ENCODE measurements at places on chromosomes 3 and 15. TPM values are rescaled to one million over a fixed set of nuclear protein-coding genes. Genes with fewer than 3 reads are reported as not detected.
A peak's percentile ranks its signal among the peaks of the same experiment; 100 is the strongest.

C3orf20 gene
- total RNA-seq: not detected

BTBD1 gene
- total RNA-seq: 71.9 TPM

GABPB1 gene
- total RNA-seq: 45.1 TPM

GLT8D1 gene
- 41.1 TPM for total RNA-seq

NR2E3 gene
- not detected for total RNA-seq

OR5K1 gene
- not detected for total RNA-seq

DNA sequence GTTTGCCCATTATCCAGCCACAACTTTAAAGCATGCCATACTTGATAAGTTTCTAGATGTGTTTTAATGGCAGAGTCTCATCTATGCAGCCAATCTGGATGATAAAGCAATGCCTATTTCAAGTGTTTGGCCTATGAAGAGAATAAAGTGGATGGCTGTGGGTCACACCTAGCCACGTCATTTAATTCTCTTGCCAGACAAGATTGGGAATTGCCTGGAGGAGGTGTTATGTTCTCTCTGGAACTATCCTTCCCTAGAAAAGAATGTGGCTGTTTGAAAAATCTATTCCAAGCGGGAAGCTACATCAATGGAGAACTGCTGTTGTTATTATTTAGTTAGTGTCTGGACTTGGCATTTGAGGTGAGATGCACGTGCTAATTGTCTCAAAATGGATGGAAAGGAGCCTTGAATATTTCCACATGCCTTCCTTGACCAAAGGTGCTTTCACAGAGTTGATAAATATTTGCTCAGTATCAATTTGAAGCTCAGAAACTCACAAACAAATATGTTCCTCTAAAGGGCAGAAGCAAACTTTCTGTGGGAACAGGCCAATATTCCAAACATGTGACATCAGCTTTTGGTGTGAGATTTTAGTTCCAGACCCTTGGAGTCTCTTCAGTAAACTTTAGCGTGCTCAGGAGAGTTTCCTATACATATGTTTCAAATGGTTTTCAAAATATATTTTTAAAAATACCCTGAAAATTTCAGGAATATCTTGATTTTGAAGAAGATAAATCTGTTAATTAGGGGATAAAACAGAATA lies 510.6 kb upstream of the SGO1 start:
- no peak for DNase-seq

- no peak for DNase-seq
Observed at GRCh38 chr3:55965776-55966175, 478.7 kb upstream of the WNT5A start.

DNA sequence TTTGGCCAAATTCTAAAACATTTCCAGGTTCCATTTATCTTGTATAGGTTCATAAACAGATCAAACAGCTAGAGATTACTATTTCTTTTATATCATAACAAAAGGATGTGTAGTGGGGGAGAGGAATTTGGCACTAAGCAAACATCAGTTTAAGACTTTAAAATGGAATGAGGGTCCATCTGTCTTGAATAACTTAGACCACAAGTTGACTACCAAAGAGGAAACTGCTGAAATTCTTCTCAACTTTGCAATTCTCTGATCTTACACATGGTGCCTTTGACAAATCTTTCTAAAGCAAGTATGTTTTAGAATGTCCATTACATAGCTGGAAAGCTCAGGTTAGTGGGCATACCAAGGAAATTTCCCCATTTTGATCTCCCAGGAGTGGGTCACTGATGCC lies 140.5 kb upstream of the ADAMTS9 start:
- no peak for DNase-seq

- no peak for DNase-seq
Observed at GRCh38 chr3:141737093-141737492, 1.0 kb upstream of the RNF7 start.

GRCh38 chr3:72634128-72634527 lies 214.1 kb downstream of the SHQ1 start:
- DNase-seq: no peak

GRCh38 chr3:112090887-112091586 lies 4.8 kb downstream of the C3orf52 start:
- DNase-seq: no peak

DNA sequence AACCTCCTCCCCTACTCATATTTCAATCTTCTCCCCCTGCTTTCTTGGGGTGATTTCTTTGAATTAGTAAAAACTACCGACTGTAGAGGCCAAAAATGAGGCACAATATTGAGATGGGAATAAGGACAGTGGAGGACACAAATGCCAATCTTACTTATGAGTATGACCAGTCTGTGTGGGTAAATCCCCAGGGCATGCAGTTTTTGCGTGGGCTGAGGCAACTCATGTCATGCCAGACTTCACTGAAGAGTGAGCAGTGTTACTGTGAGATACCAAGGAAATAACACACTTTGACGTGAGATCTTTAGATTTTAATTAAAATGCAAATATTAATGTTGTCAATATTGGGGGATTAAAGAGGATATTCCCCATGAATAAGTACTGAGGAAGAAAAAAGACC lies 254.3 kb upstream of the ICE2 start:
- DNase-seq: no peak

GRCh38 chr15:87764461-87765240 lies 491.9 kb downstream of the NTRK3 start:
- no peak for DNase-seq

DNA sequence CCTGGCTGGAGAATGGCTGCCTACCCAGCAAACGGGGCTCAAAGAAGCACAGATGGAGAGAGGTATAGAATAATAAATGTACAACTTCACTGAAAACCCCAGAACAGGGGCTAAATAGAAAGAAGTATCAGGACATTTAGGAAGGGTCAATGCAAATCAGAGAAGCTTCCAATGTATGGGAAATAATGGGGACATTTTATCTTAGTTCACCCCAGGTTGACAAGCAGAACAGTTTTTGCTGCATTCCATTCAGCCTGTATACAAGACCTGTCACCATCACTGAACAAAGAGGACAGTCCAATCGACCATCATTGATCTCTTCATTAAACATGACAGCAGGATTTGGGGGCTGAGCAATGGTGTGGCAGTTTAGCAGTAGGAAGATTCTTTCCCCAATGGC lies 68.1 kb downstream of the MYH15 start:
- no peak for DNase-seq

DNA sequence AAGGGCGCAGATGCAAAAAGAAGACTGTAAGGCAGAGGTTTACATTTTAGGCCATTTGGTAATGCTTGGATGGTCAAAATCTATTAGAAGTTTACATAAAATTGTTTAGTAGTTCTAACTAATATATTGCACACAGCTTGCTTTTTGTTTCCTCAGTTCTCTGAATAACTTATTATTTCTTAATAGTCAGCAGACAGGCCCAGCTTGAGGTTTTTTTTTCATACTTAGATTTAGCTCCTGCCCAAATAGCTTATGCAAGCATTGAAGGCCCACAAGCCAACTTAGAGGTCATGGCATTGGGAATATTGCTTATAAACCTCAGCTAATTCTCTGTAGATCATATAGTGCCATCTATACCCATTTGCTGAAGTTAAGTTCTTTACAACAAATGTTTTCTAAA lies 172.5 kb downstream of the RAP2B start:
- no peak for DNase-seq

- no peak for DNase-seq
Observed at GRCh38 chr3:14413381-14414071, 11.1 kb downstream of the SLC6A6 start.

- no peak for DNase-seq
Observed at GRCh38 chr3:197168063-197168462, 130.3 kb downstream of the DLG1 start.

DNA sequence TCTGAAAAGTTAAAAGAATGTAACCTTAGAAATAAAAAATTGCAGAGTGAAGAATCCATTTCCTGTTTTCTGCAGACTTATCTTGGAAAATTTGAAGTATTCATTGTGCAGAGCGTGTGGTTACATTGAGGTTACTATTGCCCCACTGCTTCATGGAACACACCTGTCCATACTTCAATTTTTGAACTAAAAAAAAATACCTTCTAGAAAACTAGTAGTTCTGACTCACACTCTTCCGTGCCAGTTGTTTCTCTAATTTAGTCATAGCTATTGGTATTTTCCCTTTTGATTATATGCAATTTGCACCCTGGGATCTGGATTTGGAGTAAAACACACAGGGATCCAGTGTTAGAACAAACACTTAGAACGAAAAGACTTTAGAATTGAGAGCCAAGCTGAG lies 111.8 kb upstream of the LYSMD4 start:
- DNase-seq: no peak

GRCh38 chr3:43288366-43288765 lies 2.0 kb downstream of the SNRK start:
- DNase-seq: no peak

DNA sequence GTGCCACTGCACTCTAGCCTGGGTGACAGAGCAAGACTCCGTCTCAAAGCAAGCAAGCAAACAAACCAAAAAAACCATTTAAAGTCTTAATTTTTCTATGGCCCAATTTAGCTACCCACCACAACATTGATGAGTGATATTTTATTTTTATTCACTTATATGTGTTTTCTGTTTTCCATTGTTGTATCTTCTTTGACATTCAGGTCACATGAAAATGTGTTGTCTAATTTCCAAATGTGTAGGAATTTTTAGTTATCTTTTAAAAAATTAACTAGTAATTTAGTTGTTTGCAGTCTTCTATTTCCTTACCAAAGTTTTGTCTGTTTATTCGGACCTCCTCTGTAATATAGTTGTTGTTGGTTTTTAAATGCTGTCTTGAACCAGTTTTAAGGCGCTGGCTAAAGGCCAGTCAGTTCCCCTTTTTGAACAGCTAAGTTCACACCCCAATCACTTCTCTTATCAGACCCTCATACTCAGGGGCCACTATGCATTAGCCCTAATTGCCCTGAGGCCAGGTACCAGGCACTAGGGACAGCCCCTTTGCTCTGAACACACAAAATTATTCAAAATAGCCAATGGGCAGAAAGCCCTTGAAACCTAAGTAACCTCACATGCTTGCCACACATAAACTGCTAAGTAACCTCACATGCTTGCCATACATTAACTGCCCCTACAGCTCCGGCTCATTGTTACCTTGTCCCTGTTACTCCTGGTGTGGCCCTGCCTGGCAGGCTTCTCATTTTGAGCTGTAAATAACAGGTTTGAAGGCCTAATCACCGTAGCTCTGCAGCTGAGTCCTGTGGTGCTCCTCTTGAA lies 4.3 kb upstream of the CCR4 start:
- no peak for DNase-seq

GRCh38 chr3:70973558-70973957 lies 610.0 kb downstream of the FOXP1 start:
- no peak for DNase-seq

GRCh38 chr3:80771085-80771484 lies 990.4 kb downstream of the GBE1 start:
- peak; percentile 66 for DNase-seq

GRCh38 chr3:154018100-154018696 lies 103.0 kb upstream of the ARHGEF26 start:
- no peak for DNase-seq

DNA sequence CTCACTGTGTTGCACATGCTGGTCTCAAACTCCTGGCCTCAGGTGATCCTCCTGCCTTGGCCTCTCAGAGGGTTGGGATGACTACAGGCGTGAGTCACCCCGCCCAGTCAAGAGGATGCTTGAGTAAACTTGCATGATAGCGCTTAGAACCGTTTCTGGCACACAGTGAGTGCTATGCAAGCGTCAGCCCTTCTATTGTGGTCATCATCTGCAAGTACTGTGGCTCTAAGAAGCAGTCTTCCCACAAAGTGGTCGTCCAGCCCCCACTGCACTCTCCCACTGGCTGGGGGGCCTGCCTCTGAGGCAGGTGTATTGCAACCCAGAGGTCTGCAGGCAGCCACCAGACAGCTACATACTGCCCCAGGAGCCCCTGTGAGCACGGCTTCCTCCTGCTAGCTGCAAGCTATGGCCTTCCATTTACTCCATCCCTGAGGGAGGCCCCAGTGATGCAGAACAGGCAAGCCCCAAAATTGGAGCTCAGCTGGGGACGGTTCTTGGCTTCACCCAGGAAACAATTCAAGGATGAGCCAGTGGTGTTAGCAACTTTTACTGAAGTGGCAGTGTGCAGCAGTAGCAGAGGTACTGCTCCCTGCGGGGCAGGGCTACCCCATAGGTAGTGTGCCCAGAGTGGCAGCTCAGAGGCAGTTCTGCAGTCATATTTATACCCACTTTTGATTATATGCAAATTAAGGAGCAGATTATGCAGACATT lies 95.4 kb downstream of the LSM3 start:
- no peak for DNase-seq

GRCh38 chr3:133661454-133662277 lies at the start of gene TOPBP1:
Gene TOPBP1 (minus strand): TSS chr3:133661941. CDS start chr3:133661127, 814 bp downstream.
- DNase-seq: peak; percentile 91

GRCh38 chr3:30449290-30449632 lies 157.1 kb upstream of the TGFBR2 start:
- DNase-seq: no peak

GRCh38 chr3:32414522-32415202 lies 23.0 kb downstream of the CMTM7 start:
- no peak for DNase-seq

DNA sequence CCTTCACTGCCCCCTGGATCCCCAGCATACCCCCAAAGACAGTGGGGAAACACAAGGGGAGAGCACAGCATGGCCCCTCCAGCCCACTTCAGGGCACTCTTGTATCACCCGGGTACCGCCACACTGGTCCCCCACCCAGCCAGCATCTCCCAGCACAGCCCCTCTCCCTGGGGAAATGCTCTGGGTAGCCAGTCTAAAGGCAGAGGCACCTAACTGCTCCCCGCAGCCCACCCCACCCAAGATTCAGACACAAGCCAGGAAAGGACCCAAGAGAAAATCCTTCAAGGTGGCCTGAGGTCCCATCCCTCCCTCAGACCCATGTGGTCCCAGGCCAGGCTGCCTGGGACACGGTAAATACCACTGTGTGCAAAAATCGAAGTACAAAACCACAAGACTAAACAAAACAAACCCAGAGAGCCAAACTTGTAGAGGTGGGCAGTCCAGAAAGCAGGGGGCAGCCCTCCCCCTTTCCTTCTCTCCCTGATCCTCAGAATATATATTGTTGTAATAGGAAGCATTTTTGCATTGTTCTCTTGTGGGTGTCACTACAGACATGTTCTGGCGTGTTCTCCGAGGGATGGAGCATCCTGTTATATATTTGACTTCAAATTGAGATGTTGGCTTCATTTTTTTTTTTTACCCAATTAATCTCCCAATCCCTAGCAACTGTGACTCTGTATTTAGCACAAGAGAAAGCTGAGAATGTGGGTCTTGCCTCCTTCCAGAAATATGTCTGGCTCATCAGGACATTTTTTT lies 51.7 kb downstream of the GRIP2 start:
- peak; percentile 49 for DNase-seq

DNA sequence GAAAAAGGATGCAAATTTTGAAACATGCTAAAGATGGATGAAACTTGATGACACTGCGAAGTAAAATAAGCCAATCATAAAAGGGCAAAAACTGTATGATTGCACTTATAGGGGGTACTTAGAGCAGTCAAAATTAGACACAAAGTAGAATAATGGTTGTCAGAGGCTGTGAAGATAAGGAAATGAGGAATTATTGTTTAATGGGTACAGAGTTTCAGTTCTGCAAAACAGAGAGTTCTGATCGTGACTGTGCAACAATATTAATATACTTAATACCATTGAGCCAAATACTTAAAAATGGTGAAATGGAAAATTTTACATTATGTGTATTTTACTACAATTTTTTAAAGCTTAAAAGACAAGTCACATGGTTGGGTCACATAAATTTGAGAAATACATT lies 35.1 kb downstream of the UBE3A start:
- no peak for DNase-seq

Data from natural killer cell treated with Interleukin-12 subunit alpha and Interleukin-12 subunit beta and Interleukin-15 and Interleukin-18, amount 100 ng/mL, for 72 hours (primary cell).